ENCODE measurements at places on chromosomes 16 and 17. TPM values are rescaled to one million over a fixed set of nuclear protein-coding genes. Genes with fewer than 3 reads are reported as not detected.

Gene CCL7
- total RNA-seq: not detected

Gene ELOB
- total RNA-seq: 196 TPM

Gene KRTAP4-1
- not detected for total RNA-seq

Gene BHLHA9
- not detected for total RNA-seq

Gene TRPV3
- total RNA-seq: 0.68 TPM

Gene SARM1
- total RNA-seq: 14.1 TPM

Gene ACE
- total RNA-seq: 90.7 TPM

Gene SLC7A5
- total RNA-seq: 10.7 TPM

Gene ZNF287
- 5.2 TPM for total RNA-seq

Gene RGS11
- 8.2 TPM for total RNA-seq

Gene ZDHHC1
- 18.9 TPM for total RNA-seq

Gene CD68
- 667 TPM for total RNA-seq

GRCh38 chr17:37384560-37385149 lies 8.9 kb downstream of the C17orf78 start:
- no peak for DNase-seq

DNA sequence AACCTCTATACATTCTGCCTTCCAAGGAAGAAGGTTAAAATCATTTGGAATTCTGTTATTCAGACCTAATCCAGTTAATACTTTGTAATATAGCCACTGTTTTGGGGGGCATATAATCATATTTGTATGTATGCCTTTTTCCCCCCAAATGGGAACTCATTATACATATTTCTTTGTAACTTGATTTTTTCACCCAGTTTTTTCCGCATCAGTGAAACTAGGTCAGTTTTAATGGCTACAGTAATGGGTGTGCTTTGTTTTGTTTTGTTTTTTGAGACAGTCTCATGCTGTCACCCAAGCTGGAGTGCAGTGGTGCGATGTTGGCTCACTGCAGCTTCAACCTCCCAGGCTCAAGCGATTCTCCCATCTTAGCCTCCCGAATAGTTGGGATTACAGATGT lies 54.9 kb downstream of the WWP2 start:
- DNase-seq: no peak

DNA sequence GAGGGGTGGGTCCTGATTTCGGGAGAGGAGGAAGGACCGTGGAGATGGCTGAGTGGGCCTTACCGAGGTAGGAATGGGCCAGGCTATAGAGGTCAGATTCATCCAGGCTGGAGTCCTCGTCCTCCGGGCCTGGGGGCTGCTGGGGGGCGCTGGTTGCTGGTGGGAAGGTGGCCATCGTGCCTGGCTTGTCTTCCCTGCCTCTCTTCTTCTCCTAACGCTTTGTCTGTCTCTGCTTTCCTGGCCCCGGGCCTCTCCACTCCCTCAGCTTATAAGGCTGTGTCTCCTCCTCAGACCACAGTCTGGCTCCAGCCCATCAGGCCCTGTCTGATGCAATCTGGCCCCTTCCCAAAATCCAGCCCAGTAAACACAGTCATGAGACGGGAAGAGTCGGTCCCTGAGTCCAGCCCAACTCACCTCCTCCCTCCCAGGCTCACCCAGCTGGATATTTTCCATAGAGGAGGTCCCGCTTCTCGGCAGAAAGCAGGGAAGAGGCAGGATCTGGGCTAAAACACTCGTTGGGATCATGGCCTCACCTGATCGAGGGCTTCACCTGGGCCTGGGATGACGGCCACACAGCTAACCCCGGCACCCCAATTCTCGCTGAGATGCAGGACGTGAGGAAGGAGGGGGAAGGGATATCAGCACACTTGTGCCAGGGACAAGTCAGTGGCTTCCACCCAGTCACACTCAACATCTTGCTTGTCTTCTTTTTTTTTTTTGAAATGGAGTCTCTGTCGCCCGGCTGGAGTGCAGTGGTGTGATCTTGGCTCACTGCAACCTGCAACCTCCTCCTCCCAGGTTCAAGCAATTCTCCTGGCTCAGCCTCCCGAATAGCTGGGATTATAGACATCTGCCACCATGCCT lies at the start of gene NUPR1:
TSS of gene NUPR1 (minus strand) at position 242 of the 864 bp plus-strand sequence. CDS start at position 175, 67 bp downstream.
- peak; percentile 89 for DNase-seq

DNA sequence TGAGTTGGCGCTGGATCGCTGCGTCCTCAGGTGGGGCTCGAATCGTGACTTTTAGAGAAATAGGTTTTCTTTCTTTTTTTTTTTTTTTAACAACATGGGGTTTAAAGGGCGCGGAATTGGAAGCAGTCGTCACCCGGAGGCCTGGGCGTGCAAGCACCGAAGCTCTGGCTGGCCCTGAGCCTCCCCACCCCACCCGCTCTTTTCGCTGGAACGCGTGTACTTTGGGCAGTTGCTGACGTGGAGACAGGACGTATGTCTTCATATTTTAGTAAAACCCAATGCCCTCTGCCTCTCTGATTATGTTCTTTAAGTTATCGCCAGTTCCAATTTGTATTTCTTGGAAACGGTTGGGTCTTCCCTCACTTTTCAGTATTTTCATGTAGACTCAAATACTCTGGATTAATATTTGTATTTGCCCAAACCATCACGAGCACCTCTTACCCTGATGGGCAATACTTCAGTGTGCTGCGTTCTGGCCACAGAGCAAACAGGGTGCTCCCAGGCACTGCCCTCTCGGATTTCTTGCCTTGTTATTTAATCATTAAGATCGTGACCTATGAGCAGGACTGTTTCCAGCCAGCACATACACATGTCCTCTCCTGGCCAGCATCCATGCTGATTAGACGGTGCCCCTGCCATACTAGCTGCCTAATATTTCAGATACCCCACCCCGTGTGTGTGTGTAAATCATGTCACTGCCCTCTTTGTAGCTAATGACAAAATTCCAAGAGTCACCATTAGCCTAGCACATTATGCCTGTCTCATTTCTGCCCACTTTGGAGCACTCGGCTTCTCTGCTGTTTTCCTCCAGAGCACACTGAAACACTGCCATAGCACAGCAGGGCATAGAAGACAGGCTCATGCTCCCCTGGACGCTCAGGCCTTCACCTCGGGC lies 805 bp upstream of the C16orf95 start:
- DNase-seq: peak; percentile 80

GRCh38 chr16:54402270-54402669 lies 115.7 kb upstream of the IRX3 start:
- DNase-seq: no peak

DNA sequence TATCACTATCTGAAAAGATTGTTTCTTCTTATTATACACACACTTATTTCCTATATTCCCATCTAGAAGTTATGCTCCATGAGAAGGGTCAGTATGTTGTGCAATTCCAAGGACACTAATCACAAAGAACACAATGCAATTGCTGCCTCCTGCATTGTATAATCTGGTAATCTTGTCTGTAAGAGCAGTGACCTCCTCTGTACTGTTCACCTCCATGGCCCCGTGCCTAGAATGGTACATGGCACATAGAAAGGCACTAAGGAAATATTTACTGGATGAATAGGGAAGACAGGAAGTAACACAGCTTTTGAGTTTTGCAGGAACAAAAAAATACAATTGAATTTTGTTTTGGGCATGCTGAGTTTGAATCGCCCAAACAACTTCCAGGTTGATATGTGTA lies 214.6 kb upstream of the SALL1 start:
- DNase-seq: no peak

GRCh38 chr17:59332749-59333377 lies 1.4 kb downstream of the YPEL2 start:
- DNase-seq: peak; percentile 52

GRCh38 chr17:51035431-51035830 lies 85.2 kb downstream of the SPAG9 start:
- DNase-seq: no peak

DNA sequence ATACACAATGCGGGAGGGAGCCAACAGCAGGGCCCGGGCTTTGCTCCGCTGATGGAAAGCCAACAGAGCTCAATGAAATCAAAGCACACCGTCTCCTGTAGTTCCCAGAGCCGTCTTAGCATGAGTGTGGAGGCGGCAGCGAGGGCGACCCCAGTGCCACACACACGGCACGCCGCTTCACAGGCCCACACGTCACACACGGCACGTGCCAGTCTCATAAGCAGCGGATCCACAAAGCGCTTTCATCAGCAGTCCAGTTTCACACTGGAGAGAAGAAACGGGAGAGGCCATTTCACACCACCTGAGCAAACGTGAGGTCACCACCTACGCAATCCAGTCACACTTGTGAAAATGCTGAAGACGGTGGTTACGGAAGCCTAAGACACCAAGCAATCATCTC lies 34.8 kb downstream of the CYB5D2 start:
- DNase-seq: no peak

DNA sequence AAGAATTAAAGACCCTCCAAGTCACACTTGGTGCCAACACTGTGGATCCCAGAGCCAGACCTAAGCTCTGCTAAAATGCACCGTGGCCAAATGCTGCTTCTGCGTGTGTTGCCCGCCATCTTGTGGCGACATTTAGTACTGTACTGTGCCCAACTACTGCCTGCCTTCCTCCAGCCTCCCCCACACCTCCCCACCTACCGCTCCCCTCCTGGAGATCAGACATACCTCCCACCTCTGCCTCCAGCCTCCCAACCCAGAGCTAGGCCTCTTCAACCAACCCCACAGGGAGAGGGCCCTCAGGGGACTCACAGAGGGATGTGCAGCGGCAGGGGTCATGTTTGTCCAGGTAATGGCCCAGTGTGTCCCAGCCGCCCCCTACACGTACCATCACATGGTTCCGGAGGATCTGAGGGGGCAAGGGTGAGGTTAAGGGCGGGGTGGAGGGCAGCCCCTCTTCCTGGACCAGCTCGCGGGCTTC lies 5.5 kb downstream of the GAS2L2 start:
- peak; percentile 72 for DNase-seq

DNA sequence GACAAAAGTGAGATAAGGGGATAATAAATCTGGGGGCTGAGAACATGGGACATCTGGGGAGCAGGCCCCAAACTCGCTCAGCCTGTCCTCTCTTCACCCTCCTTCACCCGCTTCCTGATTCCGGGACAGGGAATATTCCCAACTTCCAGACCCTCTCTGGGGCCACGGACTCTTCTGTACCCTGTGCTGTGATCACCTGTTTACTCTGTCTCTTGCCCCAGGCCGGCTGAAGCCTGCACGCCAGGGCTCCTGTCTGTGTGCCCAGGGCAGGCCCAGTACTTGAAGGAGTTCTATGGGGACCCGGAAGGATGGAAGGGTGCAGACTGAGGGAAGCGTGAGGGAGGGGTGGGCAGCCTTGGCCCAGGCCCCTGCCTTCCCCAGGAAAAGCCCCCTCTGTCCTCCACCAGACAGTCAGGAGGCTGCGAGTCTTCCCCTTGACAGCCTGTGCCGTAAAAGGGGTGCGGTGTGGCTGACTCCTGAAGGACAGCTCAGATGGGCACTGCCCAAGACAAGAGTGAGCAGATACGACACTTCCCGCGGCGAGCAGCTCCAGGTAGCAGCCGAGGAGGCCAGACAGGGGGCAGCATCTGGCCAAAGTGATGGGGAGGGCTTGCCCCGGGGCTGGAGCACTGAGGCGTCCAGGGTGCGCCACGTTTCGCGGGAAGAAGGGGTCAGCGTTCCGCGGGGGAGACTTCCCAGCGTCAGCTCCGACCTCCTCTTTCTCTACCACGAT lies 1.0 kb upstream of the CCNF start:
- DNase-seq: no peak

DNA sequence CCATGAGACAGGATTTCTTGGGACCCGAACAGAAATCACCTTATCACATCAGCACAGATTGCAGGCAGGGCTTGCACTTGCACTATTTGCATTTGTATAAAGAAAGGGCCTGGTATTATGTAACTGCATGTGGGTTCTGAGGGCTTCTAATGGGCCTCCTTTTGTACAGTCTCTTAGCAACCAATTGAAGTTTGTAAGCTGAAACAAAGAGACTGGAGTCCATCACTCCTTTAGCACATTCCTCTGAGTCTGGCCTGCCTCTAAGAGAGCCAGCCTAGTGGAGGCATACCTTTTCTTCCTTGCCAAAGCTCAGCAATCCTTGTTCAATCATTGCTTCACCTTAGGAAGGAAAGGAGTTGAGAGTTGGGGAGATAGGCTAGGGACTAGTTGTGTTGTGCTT lies 387.1 kb downstream of the XYLT1 start:
- DNase-seq: no peak

GRCh38 chr17:73900516-73900915 lies 256.3 kb upstream of the SDK2 start:
- no peak for DNase-seq

GRCh38 chr17:3827124-3827773 lies 18.8 kb downstream of the NCBP3 start:
- DNase-seq: no peak

DNA sequence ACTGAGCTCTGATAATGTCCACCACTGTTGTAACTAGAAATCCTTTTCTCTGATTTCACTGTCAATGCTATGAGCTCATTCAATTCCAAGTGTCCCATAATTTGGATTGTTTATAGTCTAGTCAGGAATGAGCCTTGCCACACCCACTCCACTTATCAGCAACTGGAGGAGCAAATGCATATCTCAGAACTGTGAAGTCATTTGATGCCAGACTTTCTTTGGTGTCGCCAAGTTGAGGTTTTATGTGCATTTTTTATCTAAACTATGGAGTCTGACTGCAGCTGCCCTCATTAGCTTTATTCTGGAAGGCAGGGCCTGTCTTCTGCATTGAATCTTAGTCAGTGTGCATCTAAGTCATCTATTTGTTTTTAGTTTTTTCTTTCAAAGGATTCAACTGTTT lies 361.3 kb downstream of the PMP22 start:
- no peak for DNase-seq

GRCh38 chr17:80956321-80957190 lies 35.1 kb upstream of the CHMP6 start:
- DNase-seq: peak; percentile 25

DNA sequence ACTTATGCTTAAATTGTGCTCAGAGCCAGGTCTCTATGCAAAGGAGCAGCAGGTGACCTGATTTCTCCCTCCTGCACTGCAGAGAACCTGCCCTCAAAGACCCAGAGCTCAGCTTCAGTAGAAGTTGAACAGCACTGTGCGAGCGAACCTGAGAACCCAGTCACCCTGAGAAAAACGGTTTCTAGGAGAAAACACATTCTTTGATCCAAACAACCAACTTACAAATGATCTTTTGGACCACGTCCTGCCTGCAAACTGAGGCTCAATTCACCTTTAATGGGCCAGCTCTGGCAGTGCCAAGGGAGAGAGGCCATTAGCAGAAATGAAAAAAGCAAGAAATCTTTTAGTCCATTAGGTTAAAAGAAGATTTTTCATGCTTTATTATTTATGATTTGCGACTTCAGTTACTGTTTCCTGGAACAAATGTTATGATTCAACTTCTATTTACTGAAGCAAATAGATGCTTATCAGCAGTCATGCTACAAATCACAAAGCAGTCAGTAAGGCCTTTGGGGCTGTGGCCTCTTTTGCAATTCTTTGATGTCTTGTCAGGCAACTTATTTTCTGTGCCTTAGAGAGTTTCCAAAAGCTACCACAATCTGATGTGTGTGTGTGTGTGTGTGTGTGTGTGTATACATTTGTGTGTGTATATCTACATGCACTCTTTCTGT lies 65.7 kb upstream of the LRRC37A3 start:
- DNase-seq: no peak

- no peak for DNase-seq
Observed at GRCh38 chr16:47986031-47986430, 169.8 kb downstream of the ABCC12 start.

GRCh38 chr16:66525396-66526180 lies 24.3 kb downstream of the TK2 start:
- no peak for DNase-seq

GRCh38 chr16:730666-731509 lies 4.0 kb downstream of the HAGHL start:
- DNase-seq: no peak
